Effector CD4-positive, alpha-beta T cell (primary cell): ENCODE measurements at places on chromosomes 1 and 21.

DNA sequence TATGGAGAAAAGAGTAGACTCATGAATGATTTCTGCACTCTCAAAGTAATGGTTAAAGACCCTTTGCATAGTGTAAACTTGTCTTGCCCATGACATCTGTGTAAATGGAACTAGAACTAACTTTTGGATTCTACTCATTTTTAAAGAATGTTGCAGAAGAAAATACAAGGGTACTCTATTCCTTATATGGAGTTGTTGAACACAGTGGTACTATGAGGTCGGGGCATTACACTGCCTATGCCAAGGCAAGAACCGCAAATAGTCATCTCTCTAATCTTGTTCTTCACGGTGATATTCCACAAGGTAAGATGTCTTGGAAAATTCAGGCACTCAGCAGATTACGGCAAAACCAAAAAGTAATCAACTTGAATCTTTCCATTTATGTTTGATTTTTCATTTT, 19.8 kb downstream of the CCT8 start:
- DNase-seq: no peak

DNA sequence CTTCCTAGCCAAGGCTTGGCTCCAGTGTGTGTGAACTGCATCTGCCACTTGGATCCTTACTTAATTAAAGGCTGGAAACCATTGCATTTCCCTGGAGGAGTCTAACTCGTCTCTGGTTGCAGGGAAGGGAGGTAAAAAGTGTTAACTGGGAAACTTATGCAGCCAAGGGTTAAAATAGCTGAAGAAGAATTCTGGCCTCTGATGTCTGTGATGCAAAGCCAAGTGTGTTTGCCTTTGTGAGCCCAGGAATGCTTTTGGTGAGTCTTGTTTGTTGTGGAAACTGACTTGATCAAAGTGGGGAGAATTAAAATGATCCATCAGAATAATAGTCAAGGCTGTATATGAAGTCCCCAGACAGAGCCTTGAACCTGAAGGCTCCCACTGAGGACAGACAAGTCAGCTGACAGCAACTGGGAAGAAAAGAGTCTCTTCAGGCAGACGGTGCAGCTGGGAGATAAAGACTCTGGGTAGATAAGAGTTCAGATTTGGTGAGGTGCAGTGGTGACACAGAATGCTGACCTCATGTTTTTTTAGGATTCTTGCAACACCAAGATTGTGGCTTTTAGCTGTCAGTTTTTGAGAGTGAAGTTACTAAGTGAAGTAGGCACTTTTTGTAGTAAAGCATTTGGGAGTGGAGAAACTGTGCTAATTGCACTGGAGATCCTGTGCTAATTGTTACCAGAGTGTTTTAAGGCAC, 59.5 kb upstream of the WLS start:
- DNase-seq: no peak

GRCh38 chr1:200893411-200893901, 1.2 kb upstream of the INAVA start:
- no peak for DNase-seq

DNA sequence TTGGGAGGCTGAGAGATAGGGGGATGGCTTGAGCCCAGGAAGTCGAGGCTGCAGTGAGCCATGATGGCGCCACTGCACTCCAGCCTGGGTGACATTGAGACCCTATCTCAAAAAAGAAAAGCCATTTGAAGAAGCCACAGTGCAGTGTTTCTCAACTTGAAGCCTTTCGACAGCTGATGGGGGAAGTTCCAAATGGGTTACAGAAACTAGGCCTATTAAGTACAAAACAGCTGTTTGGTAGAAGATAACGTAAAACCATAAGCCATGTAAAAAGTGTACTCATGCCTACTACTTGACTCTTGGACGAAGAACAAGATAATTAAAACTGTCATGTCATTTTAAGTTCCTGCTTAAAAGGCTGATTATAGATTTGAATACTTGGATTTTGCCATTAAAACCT, 16.6 kb downstream of the COPA start:
- no peak for DNase-seq

- no peak for DNase-seq
Measured at GRCh38 chr21:41124641-41125201, 43.2 kb upstream of the BACE2 start.

DNA sequence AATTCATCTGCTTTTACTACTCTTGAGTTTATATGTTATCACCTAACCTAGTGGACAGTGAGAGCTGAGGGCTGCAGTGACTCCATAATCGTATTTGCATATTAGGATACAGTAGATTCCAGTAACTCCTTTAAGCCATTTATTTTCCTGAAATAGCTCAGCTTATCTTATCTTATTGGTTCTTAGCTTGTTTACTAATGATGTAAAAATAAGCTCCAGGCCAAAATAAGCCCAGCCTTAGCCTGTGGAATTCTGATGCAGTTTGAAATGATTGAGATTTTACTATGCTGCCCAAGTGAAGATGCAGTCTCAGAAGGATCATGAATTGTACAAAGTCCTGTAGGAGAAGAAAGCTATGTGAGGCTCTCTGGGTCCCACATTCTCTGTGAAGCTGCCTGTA, 18.1 kb downstream of the ATP1A1 start:
- no peak for DNase-seq

GRCh38 chr1:242691610-242691945, 167.1 kb upstream of the PLD5 start:
- DNase-seq: no peak

GRCh38 chr1:165011991-165012531, 344.5 kb downstream of the LMX1A start:
- DNase-seq: no peak

DNA sequence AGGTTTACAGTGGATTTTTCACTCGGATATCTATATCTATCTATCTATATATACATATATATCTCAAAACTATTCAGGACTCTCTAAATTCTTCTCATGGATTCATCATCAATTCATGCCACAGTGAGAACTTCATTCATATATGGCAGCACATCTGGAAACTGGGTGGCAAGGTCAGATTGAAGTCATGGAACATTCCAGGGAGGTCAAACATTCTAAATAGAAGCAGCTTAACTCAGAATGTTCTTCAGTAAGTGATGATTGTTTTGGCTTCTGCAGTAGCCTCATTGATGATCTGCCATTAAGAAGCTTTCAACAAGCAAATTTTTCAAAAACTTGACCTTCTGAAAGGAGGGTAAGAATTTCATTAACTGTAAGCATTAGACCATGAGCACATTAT, 46.9 kb upstream of the ADAMTS1 start:
- DNase-seq: no peak

GRCh38 chr1:154779551-154780189, 90.4 kb downstream of the KCNN3 start:
- DNase-seq: no peak

GRCh38 chr1:207873055-207873890, 37.7 kb downstream of the CD34 start:
- no peak for DNase-seq

DNA sequence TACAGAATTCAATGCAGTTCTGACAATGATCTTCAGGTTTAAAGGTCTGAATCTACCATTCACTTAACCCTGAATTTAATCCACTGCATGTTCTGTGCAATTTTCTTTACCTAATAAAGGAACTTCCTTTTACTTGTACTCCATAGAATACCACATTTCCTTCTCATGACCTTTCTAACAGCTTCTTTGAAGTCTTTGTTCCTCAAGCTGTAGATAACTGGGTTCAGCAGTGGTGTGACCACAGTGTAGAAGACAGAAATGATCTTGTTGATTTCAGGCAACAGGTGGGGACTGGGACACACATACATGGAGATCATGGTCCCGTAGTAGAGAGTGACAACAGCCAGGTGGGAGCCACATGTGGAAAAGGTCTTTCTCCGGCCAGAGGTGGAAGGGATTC, 878 bp downstream of the OR11L1 start:
- no peak for DNase-seq

DNA sequence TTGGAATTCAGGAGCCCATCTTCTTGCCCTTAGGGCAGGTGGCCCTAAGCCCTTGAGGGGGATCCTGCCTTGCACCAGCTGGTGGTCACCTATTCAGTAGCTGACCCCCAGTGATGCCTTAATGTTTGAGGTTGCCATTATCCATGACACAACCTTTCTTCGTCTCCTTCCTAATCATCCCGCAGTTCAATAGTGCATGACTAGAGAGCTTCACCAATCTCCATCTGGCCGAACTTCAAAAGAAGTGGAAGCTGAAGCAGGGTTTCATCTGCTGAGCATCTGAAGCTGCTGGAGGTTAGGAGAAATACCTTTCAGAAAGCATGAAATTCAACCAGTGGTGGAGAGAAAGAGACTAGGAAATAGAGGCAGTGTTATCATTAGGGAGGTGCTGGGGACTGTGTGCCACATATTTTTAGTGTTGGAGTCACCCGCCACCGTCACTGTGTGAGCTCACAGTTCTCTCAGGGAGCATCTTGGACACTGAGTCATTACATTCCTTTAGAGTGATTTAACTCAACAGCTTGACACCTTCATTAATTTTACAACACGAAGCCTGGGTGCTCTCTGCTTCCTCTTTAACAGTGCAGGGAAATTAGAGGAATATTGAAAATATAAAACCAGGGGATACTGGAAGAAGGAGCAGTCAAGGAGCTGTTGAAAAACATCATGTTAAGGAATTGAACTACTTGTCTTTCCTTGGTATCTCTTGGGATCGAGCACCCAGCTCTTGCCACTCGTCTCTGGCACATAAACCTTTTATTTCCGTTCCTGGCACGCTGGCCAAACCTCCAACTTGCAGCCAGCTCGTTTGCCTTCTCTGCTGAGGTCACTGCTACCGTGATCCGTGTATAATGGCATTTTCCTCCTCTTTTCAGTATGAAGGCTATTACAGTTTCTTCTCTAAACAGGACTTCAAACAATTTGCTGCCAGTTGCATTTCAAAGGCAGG, 53.6 kb downstream of the PEX14 start:
- no peak for DNase-seq

DNA sequence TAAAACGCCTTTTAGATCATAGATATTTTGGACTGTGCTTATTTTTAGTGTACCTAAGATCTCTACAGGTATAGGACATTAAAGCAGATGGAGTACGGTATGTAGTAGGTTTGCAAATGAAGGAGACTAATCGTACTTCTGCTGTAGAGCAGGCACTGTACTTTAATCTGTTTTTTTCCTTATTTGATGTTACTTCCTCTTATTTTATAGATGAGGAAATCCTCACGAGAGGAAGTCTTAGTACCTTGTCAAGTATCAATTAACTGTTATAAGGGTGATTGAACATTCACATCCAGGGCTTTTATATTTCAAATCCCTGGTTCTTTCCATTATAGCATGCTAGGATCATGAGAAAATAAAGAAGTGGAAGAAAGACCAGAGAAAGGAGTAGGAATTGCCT, 41.1 kb downstream of the CACHD1 start:
- no peak for DNase-seq

DNA sequence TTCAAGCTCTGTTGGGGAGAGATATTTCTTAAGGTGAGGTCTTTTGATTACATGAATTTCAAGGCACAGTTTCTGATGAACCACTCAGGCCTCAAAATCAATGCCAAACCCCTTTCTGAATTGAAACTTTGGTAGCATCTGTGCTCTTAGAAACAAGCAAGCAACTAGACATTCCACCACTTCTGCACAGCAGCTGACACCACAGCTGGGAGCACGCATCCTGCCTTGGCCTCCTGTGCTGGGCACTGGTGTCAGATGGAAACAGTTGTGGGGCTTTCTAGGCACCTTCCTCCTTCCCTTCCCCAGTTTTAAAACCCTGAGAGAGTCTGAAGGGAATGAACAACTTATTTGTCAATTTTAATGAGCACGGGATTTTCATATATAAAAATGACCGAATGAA, 360.2 kb downstream of the ADGRL2 start:
- no peak for DNase-seq

DNA sequence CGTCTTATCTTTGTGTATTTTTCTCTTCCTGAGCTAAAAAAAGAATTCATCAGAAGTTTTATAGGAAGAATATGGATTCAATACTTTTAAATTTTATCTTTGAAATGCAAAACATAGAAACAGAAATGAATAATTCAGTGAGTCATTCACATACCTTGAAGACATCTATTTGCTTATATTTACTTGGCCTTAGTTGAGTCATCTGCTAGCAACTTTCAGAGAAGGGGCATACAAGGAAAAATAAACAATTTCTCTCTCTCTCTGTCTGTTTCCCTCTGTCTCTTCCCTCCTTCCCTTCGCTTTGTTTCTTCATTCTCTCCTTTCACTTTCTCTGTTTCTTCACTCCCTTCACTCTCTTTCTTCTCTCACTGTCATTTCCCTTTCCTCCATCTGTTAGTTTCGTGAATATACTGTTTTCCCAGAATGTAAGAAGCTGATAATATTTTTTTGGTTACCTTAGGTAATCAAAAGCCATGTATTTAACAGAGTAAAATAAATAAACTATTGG, 477.2 kb downstream of the BRINP3 start:
- DNase-seq: no peak
